ENCODE measurements at places on chromosomes 3 and 15. TPM values are rescaled to one million over a fixed set of nuclear protein-coding genes. Genes with fewer than 3 reads are reported as not detected.
A peak's percentile ranks its signal among the peaks of the same experiment; 100 is the strongest.

DNA sequence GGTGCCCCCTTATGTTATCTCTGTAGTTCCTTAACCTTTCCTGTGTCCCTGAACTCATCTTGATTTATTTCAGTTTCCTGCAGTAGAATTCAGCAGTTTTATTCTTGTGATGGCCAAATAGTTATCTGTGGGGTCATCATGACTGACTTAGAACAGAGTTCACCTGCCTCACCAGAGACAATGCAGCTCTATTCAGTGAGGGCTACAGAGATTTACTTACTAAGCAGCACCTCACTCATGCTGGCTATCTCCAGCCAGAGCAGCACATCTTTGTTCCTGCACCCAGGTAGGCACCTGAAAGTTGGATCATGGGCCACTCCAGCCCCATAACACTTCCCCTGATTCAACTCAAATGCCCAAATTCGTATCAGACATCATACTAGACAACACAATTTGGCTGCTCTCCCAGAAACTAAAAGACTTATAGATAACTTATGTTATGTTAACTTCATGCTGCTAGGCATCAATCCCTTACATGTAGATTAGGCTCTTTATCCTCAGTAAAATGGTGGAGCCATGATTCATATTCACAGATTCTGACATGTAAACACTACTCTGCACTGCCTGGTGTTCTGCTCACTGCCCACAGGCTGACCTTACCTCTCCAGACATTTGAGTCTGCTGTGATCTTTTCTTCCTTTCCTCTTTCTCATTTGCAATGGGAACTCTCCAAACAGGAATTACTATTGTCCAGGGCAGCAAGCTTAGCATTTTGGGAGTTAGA is 9.3 kb upstream of the GOLGB1 start:
- no peaks in the 10 kb centered on the region for H3K4me1 ChIP-seq
- no peak for DNase-seq
- no peaks in the 10 kb centered on the region for H3K36me3 ChIP-seq
- no peaks in the 10 kb centered on the region for H3K27me3 ChIP-seq
- H3K4me3 ChIP-seq, result no peak overlapping the region

DNA sequence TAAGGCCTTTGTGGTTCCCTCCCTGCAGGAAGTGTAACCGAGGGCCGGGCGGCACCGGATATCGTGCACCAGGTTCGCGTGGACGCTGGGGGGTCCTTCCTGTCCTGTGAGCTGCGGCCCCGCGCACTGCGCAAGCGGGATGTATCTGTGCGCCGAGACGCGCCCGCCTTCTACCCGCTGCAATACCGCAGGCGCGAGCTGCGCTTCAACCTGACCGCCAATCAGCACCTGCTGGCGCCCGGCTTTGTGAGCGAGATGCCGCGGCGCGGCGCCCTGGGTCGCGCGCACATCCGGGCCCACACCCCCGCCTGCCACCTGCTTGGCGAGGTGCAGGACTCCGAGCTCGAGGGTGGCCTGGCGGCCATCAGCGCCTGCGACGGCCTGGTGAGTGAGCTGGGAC is 35.9 kb downstream of the SAXO2 start:
- H3K4me3 ChIP-seq, result no peak overlapping the region
- no peak overlapping the region for H3K27ac ChIP-seq
- H3K4me1 ChIP-seq, result peaks cover 9% of the 10 kb centered on the region
- H3K36me3 ChIP-seq, result no peaks in the 10 kb centered on the region
- DNase-seq, result peak; percentile 72
- H3K27me3 ChIP-seq, result no peaks in the 10 kb centered on the region

DNA sequence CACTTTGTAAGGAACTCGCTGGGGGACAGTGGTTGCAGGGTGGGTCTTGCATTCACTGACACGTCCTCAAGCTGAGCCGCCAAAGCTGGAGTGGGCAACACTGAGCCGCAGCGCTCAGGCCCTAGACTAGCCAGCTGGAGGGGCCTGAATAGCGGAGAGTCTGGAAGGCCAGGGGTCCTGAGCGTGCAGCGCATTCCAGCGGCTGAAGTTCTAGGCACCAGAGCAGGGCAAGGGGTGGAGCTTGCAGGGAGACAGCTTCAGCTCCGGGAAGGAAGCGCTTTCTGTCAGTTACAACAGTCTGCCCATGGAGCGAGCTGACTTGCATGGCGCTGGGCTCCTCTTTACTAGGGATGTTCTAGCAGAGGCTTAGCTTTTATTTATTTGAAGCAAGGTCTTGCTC is 2.7 kb downstream of the MAP6D1 start:
- DNase-seq, result no peak
- H3K36me3 ChIP-seq, result no peaks in the 10 kb centered on the region
- no peak overlapping the region for H3K4me3 ChIP-seq
- H3K27me3 ChIP-seq, result no peaks in the 10 kb centered on the region
- no peak overlapping the region for H3K27ac ChIP-seq

DNA sequence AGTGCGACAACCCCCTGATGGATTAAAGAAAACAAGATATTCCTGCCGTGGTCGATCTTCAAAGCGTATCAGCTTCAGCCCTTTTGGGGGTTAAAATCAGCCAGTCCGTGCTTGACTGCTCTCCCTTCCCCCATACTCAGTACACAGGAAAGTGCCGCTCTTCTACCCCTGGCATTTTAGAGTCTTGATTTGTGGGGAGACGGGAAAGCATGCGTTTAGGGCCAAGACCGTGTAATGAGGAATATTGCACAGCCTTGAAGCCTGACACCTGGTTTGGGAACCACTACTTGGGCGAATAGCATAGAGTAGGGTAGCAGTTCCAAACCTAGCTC is 540 bp upstream of the EDC3 start:
- peak overlapping the region; percentile 86 for H3K27ac ChIP-seq
- no peaks in the 10 kb centered on the region for H3K27me3 ChIP-seq
- peaks cover 14% of the 10 kb centered on the region for H3K4me1 ChIP-seq
- H3K36me3 ChIP-seq, result no peaks in the 10 kb centered on the region
- H3K4me3 ChIP-seq, result peak overlapping the region; percentile 71

- no peak for DNase-seq
- no peaks in the 10 kb centered on the region for H3K36me3 ChIP-seq
- H3K27ac ChIP-seq, result peak overlapping the region; percentile 28
- peak overlapping the region; percentile 46 for H3K4me3 ChIP-seq
- H3K4me1 ChIP-seq, result no peaks in the 10 kb centered on the region
These were observed 133.3 kb downstream of the TBC1D2B start for GRCh38 chr15:77944002-77944867.

DNA sequence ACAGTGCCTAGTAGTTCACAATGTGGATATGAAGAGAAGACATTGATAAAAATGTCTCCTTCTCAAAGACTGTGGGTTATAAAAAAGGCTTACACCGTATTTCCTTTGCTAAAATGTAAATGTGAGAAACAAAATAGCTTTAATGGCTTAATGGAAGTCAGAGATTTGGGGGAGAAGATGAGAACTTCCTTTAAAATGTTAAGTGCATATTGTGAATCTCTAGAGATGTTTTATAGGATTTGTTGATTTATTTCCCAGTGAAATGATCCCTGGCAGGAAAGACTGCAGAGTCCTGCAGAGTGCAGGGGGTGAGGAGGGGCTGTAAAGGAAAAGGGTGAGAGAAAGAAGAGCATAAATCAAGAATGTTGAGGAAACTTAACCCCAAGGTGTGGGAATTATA is 305.1 kb downstream of the GAP43 start:
- no peak overlapping the region for H3K4me3 ChIP-seq
- H3K27ac ChIP-seq, result no peak overlapping the region
- DNase-seq, result no peak
- no peaks in the 10 kb centered on the region for H3K36me3 ChIP-seq

DNA sequence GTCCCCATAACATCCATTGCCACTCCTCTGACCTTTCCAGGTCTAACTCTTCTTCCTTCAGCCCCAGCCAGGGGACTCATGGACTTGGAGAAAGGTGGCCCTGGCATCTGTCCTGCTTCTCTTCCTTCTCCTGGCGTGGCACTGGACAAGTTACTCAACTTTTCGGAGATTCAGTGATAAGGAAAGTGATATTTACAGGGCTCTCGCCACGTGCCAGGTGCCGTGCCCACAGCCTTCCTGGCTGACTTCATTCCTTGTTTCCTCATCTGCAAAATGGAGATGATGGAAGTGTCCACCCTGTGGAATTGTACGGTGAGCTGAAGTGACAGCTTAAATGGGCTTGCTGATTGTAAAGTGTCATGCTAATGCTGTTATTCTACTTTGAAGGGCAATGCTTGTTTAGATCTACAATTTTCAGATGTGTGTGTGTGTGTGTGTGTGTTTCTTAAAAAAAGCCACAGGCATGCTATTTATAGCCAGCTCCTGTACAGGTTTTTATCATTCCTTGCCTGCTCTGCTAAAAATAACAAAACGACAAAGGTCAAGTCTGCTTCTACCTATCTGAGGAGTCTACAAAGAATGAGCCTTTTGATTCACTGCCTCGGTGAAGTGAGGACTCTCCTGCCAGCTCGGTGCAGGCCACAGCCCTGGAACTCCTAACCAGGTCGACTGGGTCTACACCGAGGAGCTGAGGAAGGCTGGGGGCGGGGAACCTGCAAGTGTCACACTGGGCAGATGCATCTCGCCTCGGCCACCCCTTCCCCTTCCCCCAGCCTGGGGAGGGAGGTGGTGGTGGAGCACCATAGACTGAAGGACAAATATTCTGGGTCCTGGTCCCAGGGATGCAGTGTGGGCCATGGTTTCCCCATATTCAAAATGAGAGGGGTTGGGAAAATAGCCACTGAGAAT is 11.4 kb upstream of the ATP2B2 start:
- H3K36me3 ChIP-seq, result no peaks in the 10 kb centered on the region
- DNase-seq, result no peak
- H3K27me3 ChIP-seq, result no peaks in the 10 kb centered on the region
- no peaks in the 10 kb centered on the region for H3K4me1 ChIP-seq

DNA sequence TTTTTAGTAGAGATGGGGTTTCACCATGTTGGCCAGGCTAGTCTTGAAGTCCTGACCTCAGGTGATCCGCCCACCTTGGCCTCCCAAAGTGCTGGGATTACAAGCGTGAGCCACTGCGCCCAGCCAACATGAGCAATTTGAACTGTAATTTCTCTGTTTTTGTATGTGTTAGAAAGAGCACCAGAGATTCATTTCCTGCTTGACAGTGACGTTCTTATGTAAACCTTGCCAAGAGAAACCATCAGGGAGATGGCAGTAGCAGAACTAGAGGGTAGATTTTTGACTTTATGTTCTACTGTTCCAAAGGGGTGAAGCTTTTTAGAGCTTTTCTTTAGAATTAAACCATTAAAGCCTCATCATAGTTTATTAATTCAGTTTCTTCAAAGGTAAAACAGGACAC is 148.1 kb upstream of the UMPS start:
- no peak for DNase-seq
- no peaks in the 10 kb centered on the region for H3K36me3 ChIP-seq

DNA sequence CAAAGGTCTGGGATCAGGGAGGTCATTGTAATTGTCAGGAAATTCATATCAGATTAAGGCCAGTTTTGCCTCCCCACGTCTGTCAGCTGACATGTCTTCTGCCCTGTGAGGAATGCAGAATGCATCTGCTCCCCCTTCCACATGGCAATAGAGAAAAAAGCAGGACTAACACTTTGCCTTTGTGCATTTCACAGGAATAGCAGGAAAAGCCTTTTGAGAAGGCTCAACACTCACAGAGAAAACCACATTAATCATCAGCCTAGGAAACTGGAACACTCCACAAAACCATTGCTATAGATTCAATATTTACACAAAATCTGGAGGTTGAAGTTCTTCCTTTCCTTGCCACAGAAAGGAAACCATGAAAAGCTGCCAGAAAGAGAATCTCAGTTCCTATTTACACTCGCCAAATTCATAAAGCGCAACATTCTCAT is 165.2 kb upstream of the HES1 start:
- H3K27ac ChIP-seq, result no peak overlapping the region
- H3K27me3 ChIP-seq, result peaks cover 3% of the 10 kb centered on the region
- DNase-seq, result no peak
- no peak overlapping the region for H3K4me3 ChIP-seq
- peaks cover 10% of the 10 kb centered on the region for H3K4me1 ChIP-seq
- H3K36me3 ChIP-seq, result no peaks in the 10 kb centered on the region

DNA sequence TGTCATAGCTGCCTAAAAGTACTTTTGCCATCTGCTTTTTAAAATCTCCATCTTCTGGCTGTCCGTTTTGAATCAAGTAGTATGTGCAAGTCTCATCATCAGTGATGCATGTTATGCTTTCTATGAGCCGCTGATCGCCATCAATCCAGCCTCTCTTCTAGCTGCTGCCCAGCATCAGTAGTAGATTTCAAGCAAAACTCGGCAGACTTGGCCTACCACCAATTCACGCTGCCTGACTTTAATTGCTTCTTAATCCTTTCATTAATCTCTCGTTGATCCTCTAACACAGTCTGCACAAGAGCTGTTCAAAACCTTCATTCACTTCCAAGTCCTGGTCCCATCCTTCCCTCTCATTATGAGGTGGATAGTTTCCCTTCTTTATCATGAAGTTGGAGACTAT is 104.9 kb downstream of the NSUN3 start:
- DNase-seq, result no peak
- no peak overlapping the region for H3K4me3 ChIP-seq
- H3K27me3 ChIP-seq, result no peaks in the 10 kb centered on the region
- H3K27ac ChIP-seq, result no peak overlapping the region
- no peaks in the 10 kb centered on the region for H3K36me3 ChIP-seq
- no peaks in the 10 kb centered on the region for H3K4me1 ChIP-seq

DNA sequence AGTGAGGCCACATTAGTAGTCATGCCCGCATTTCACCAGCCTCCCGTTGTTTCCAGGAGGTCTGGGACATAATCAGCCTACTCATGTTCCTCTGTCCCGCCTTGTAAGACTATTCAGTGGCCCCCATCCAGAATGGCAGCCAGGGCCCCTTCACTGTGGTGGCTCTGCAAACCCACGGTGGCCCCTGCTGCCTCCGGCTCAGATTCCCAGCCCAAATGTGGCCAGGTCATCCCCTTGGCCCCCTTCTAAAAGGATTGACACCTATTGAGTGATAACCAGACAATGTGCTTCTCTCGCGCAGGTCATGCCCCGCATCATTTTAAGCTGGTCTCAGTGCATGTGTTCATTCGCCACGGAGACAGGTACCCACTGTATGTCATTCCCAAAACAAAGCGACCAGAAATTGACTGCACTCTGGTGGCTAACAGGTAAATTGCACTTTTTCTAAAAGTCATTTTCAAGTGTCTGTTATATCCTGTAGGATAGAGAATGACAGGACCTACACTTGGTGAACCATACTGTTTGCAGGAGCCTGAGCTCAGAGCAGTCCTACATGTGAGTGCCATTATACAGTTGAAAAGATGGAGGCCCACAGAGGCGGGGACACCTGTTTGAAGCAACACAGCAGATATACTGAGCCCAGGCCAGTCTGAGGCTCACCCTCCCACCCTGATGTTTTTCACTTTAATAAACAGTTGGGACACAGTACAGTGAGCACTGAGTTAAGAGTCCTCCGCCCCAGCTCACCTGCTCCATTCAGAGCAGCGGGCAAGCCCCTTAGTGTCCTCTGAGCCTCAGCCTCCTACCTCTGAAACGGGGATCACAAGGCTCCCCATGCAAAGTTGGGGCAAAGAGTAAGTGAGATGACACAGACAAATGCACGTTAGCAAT is 47.7 kb downstream of the PXYLP1 start:
- H3K36me3 ChIP-seq, result no peaks in the 10 kb centered on the region
- no peaks in the 10 kb centered on the region for H3K27me3 ChIP-seq
- no peak overlapping the region for H3K27ac ChIP-seq
- H3K4me1 ChIP-seq, result peaks cover 10% of the 10 kb centered on the region
- no peak overlapping the region for H3K4me3 ChIP-seq

The CCDC33 gene
- total RNA-seq, result not detected

- peaks cover 5% of the 10 kb centered on the region for H3K27me3 ChIP-seq
- no peaks in the 10 kb centered on the region for H3K4me1 ChIP-seq
- H3K4me3 ChIP-seq, result no peak overlapping the region
These were observed 30.3 kb downstream of the TPRA1 start for GRCh38 chr3:127560051-127560787.

The NMNAT3 gene
- 6.2 TPM for total RNA-seq

- H3K36me3 ChIP-seq, result no peaks in the 10 kb centered on the region
- no peak overlapping the region for H3K4me3 ChIP-seq
- H3K4me1 ChIP-seq, result no peaks in the 10 kb centered on the region
These were observed 30.6 kb upstream of the MNS1 start for GRCh38 chr15:56495533-56495932.
